ENCODE measurements at places on chromosomes 5 and 9.

DNA sequence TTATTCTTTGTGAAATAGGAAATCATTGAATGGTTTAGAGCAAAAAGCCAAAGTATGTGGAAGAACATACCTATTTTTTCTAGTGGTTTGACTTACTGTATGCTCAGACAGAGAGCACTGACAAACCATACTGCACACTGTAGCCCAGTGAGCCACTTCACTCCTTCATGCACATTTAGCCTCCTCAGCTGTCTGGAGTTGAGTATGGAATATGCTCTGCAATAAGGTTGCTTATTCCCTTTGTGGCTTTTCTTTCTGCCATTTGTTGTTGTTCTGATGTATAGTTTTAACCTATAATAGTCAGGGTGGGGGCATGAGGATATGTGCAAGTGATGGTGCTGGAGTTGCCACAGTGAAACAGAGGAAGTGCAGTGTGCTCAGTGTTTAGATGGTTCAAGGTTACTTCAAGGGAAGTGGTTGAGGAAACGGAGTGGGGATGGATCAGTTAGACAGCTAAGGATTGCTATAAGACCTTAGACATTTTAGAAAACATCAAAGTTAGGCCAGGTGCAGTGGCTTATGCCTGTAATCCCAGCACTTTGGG, 100.7 kb downstream of the CDC42SE2 start:
- DNase-seq = no peak

DNA sequence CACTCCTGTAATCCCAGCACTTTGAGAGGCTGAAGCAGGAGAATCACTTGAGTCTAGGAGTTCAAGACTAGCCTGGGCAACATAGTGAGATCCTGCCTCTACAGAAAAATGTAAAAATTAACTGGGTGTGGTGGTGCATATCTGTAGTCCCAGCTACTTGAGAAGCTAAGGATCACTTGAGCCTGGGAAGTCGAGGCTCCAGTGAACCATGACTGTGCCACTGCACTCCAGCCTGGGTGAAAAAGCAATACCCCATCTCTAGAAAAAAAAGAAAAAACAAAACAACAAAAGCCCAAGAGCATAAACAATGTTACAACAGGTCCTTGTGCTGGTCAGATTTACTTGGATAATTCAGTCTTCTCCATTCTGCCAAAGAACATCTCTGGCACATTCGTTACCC, 44.3 kb upstream of the TGFBR1 start:
- DNase-seq = no peak

DNA sequence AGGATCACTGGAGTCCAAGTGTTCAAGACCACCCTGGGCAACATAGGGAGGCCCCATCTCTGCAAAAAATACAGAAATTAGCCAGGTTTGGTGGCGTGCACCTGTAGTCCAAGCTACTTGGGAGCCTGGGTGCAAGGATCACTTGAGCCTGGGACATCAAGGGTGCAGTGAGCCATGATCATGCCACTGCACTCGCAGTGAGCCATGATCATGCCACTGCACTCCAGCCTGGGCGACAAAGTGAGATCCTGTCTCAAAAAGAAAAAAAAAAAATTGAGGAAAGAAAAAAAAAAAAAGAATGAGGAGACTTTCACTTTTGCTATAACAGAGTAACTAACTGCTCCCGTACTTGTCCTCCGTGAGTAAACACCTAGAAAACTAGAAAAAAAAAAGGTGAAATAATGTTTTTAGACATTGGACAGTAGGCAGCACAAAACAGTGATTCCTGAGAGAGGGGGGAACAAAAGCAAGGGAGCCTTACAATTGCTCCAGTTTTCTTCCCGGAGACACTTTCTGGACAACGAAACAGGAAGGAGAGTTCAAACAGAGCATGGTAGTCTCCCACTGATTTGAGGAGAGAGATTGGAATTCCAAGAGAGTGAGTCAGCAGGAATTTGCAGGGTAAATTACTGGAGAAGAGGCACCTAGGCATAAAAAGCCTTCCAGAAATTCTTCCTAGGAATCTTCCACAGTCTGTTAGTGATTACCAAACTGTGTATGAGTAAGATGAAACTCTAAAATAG, 6.9 kb upstream of the ZBTB5 start:
- no peak for DNase-seq

DNA sequence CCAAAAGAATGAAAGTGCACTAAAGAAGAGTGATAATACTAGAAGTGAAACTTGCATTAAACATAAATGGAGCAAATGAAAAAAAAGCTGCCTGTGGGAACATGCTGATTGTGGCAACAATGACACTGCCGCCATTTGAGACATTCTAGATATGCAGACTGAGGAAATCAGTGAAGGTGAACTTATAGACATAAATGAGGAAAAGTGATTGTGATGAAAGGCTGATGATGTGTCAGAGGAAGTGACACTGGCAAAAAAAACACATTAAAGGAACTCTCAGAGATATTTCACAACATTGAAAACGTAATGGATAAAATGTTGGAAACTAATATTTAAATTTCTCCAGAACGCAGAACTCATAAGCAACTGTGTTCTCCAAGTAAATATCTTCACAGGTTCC, 1.2 kb downstream of the ERCC8 start:
- DNase-seq = no peak

- no peak for DNase-seq
Observed at GRCh38 chr9:75539523-75539922, 350.9 kb upstream of the PCSK5 start.

DNA sequence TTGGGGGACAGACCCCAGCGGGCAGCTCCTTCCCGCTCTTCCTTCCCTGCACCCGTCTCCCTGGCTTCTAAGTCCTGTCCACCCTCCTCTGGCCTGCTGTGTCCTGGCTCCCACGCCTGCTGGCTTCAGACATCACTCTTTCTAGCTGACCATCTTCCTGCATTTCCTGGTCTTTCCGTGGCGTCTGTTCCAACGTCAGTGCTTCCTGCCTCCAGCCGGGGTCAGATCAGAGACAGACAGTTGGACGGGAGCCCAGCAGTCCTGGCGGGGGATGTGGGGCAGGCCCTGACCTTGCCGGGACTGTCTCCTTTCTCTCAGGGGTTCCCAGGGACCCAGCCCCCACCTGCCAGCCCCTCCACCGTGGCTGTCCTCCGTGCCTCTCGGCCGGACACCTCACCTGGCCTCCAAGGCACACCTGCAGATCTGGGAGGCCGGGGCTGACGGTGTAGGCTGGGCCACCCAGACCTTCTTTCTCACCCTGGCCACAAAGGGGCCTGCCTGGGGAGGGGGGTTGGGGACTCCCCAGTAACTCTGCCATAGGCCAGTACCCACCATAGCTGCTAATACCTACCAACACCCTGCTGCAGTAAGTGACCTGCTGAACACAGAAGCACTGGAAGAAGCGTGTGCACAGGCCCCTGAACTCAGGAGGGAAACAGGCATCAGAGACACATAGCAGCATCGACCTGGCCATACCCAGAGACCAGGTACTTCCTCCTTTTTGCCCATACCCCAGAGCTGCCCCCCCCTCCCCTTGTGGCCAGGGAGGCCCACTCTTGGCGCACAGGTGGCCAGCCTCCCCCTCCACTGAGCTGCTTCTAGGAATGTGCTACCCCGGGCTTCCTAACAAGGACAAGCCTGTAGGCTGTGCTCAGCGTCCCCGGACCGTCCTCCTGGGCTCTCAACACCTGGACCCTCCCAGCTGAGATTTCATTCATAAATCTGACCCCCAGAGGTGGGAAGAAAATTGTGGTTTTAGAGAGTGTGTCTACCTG, 5.1 kb downstream of the NRARP start:
- no peak for DNase-seq

GRCh38 chr9:91824151-91824550, 125.9 kb downstream of the ROR2 start:
- DNase-seq = no peak

DNA sequence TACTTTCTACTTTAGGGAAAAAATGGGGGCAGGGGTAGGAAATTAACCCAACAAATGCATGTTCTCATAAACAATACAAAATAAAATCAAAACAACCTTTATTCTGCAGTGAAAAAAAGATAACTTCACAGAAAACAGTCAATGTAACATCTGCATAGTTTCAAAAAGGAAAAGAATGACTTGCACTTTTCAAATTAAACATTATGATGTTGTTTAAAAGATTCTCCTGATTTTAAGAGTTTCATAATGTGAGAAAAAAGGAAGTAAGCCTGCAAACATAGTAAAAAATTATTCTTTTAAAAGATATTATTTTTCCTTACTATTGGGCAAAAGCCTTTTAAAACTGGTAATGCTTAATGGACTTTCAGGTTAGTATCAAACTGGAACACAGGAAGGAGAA, 7.6 kb downstream of the C9orf72 start:
- DNase-seq = no peak

DNA sequence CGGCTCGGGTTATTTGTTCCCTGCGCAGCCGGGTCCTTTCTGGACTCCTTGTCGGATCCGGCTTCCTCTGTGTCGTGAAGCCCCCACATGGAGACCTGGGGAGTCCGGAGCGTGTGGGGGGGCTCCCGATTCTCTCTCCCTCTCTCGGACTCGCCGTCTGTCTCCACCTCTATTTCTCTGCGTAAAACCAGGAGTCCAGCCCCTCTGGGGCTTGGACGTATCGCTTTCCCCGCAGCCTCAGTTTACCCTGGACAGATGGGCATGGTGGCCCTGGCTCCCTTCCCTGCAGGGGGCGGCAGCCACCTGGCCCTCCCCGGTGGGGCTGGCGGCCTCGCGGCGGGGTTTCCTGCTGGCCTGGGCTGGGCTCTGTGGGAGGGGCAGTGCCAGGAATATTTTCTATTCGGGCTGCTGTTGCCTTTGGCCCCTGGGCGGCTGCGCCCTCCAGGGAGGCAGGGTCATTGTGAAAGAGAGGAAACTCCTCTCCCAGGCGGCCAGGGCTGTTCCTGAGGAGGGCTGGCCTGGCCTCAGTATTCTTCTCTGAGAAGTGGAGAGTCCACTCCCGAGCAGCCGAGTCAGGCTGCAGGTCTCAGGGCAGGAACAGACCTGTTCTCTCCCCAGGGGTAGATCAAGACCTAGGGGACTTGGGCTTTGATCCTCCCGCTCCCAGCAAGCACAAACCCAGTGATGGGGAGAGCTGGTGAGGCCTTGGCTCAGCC, 665 bp downstream of the ASS1 start:
- DNase-seq = no peak

GRCh38 chr9:76521244-76521681, 62.3 kb downstream of the GCNT1 start:
- no peak for DNase-seq

GRCh38 chr5:168039566-168040248, 251.7 kb upstream of the WWC1 start:
- DNase-seq = no peak

- no peak for DNase-seq
Observed at GRCh38 chr5:5792106-5792505, 369.6 kb downstream of the ICE1 start.

DNA sequence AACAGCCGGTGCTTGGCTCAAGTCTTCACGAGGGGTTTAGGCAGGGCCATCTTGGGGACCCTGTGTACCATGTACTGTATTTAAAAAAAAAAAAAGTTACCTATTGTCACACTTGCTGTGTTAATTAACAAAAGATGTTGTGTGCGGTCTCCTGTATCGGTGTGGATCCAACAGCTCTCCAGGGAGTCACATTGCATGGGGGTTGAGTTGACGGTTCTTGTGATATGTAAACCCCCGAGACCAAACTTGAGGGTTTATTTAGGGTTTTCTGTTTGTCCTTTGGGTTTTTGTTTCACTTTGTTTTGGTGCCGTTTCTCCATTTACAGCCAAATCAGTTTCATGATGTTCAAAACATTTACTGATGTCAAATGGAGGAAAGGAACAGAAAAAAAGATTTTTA, 22.2 kb downstream of the AMBP start:
- no peak for DNase-seq

- DNase-seq = no peak
Observed at GRCh38 chr5:158943057-158943456, 156.7 kb downstream of the EBF1 start.

GRCh38 chr5:111961862-111962261, 204.9 kb upstream of the NREP start:
- DNase-seq = no peak

DNA sequence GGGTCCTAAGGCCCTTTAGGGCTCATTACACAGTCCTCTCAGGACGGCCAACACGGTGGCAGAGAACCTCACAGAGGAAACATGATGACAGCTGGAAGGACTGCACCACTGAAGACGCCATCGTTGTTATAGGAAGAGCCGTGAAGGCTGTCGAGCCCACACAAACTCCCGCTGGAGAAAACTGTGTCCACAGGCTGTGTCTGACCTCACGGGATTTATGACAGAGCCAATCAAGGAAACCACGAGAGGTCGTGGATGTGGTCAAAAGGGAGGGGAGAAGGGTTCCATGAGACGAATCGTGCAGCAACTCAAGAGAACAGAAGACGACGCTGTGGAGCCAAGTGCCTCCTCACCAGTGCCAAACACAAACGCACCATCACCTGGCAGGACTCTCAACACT, 12.2 kb downstream of the QSOX2 start:
- no peak for DNase-seq

DNA sequence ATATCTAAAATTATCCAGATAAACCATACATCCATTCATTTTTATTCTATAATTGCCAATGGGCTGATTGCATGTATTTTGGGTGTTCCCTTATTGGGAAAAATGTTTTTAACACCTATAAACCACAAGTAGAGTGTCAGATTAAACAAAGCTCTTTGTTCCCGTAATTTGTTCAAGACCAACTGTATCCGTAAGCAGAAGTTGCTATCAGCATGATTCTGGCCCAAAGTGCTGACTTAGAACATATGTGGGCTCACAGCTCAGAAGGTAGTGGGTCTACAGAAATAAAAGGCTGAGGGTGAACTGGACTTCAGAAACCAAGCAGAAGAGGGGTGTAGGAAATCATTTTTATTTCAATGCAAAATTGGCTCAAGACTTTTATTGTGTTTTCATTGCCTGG, 23.5 kb upstream of the IL7R start:
- DNase-seq = no peak

GRCh38 chr5:174315471-174315870, 270.0 kb downstream of the NSG2 start:
- DNase-seq = no peak

DNA sequence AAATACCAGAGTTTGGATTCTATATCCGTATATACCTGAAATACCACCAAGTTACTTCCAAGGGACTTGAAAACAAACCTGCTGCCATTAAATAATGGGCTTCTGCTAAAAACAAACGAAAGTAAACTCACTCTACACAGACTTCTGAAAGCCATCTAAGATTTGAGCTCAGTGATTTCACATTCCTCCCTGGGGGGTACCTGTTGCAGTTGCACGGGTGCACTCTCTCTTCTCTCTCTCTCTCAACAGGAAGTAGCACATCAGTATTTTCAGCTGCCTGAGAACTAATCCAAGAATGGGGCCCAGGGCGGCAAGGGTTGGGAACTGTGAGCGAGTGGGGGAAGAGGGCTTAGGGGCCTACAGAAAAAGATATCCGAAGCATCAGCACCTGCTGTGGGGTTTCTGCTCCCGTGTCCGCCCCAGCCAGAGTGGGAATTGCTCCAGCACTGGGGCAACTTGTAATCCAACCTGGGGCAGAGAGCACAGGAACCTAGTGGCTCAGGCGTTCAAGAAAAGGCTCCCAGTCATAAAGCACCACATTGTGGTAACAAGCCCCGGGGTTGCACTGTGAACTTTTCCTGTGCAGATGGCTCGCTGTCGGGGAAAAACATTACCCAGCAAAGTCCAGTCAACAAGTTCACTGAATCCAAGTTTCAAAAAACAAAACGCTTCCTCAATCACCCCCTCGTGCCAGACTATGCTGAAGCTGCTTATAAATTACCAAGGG, 99.8 kb downstream of the EFNA5 start:
- peak; percentile 23 for DNase-seq
